Activated T-cell treated with anti-CD3 and anti-CD28 coated beads, Interleukin-2, amount 50 U/mL, for 1 hour (primary cell): ENCODE measurements at places on chromosomes 7 and 10.

- no peak for DNase-seq
Observed at GRCh38 chr10:132975831-132976682, 33.7 kb upstream of the CFAP46 start.

DNA sequence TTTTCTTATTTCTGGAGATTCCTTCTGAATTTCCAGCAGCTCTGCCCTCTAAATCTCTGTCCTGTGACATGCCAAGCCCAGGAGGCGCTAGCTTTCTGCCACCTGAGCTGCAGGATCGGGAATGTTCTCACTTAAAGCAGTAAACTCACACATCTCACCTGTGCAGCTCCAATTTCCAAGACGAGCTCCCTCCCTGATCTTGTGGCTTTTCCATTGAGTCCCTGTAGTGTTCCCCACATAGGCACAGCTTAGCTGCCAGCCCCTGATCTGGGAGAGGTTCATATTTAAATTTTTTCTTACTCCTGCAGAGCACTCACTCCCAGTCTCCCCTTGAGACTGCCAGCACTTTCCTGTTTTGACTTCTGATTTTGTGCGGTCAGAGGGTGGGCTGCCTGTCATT is 479.3 kb downstream of the GLRX3 start:
- DNase-seq = no peak

GRCh38 chr7:107355616-107356015 is 114.2 kb upstream of the GPR22 start:
- DNase-seq = no peak

- no peak for DNase-seq
Observed at GRCh38 chr7:44247868-44248651, 47.3 kb downstream of the YKT6 start.

- DNase-seq = no peak
Observed at GRCh38 chr7:22187691-22188348, 169.1 kb downstream of the RAPGEF5 start.
